Activated naive CD8-positive, alpha-beta T cell treated with anti-CD3 and anti-CD28 coated beads for 36 hours (primary cell): ENCODE measurements at places on chromosomes 3 and 15.
A peak's percentile ranks its signal among the peaks of the same experiment; 100 is the strongest.

- DNase-seq = no peak
Observed at GRCh38 chr3:11199902-11200845, 45.9 kb downstream of the HRH1 start.

DNA sequence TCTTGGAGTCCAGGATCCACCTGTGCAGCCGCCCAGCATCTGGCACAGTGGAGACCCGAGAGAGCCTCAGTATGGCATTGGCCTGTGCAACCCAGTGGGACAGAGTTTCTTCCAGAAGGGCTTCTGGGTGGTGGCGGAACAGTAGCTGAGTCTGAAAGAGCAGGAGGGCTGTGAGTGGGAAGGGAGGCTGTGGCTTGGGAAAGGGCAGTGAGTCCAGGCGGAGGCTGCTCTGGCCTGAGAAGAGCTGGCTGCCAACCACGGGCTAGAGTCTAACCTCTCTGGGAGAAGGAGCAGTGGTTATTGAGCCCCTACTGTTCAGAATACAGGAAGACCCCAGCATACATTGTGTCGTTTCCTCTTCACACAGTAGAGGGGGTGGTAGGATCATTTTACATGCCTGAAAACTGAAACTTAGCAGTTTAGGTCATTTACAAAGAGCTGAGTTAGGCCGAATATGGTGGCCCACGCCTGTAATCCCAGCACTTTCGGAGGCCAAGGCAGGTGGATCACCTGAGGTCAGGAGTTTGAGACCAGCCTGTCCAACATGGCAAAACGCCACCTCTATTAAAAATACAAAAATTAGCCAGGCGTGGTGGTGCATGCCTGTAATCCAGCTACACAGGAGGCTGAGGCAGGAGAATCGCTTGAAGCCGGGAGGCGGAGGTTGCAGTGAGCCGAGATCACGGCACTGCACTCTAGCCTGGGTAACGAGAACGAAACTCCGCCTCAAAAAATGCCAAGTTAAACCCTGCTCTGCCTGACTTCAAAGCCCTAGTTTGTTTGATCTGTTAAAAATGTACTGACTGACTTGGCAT is 3.2 kb downstream of the AEN start:
- no peak for DNase-seq

- no peak for DNase-seq
Observed at GRCh38 chr15:41263891-41264351, 32.9 kb downstream of the CHP1 start.

GRCh38 chr15:47473832-47474231 is 243.5 kb upstream of the SEMA6D start:
- no peak for DNase-seq

DNA sequence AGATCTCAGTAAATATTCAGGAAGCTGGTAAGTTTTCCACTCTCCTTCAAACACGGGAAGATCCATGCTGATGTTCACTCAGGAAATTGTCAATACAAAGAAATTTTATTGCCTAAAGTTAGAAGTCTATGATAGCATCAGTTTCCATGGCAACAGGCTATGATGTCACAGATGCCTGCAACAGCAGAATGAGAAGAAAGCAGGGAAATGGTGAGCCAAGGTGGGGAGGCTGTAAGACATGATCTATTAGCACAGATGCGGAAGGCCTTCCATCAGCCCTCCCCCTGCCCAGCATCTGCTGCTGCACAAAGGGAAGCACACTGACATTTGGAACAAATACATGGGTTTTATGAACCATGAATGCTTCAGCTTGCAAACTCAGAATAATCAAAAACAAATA is 28.6 kb downstream of the EPHB1 start:
- no peak for DNase-seq

- no peak for DNase-seq
Observed at GRCh38 chr15:77695961-77696582, 63.4 kb upstream of the LINGO1 start.

GRCh38 chr3:94071713-94072284 is 8.9 kb downstream of the NSUN3 start:
- no peak for DNase-seq

DNA sequence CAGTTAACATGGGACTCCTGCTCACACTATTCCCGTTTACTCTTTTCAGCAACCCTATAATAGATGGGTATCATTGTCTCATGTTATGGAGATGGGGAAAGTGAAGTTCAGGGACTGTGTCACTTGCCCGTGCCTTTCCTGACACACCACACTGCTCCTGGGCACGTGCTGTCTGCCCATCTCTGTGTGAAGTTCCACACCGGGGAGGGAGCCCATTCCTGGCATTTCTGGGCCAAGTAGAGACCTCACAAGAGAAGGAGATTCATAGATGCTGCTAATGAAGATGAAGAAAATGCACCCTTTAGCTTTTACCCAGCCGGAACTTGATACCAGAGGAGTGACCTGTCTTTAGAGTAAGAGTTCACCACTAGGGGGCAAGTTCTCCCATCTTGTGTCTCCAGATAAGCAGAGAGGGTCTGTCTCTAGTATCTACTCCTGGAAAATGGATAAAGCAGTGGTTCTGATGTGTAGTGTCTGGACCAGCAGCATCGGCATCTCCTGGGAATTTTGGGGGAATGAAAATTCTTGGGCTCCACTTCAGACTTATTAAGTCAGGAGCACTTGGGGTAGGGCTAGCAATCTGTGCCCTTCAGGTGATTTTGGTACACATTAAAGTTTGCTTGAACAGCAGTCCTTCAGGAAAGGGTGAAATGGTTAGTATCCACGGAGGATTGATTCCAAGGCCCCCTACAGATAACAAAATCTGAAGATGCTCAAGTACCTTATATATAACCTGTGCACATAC is 2.0 kb upstream of the TOPBP1 start:
- peak; percentile 13 for DNase-seq

GRCh38 chr3:29186982-29187725 is 93.7 kb upstream of the RBMS3 start:
- DNase-seq = no peak

GRCh38 chr3:16370872-16371740 is 106.1 kb downstream of the OXNAD1 start:
- DNase-seq = no peak

DNA sequence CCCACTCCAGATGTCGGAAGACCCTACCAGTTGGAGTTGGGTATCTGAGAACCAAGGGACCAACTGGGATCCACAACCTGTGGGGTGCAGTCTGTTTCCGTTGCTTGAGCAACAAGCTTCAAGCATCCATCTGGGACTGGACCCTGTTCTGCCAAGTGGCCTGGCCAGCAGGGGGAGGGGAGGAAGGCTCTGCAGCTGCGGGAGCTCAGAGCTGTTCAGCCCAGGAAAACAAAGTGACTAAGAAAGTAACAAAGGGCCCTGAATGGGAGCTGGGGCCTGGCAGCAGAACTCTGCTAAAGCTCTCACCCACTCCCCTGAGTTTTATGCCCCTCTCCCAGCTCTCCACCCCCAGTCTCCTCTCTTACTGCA is 2.7 kb downstream of the TYRO3 start:
- no peak for DNase-seq
